ENCODE measurements at places on chromosomes 2 and 18.

DNA sequence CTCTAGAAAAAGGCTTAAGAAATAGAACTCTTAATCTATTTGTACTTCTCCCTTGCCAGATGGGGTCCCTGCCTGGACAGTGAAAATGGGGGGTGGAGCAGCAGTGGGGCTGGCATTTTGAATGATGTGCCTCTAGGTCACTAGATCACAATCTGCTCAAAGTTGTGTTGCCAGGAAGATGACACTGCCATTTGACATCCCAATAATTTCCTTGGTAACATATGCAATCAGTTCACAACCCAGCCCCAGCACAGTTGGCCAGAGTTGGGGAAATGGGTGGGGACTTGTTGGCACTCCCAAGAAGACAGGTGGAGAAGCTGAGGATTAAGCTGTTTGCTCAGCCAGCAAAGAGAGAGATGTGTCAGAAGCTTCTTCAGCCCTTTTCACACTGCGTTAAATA is 558.3 kb upstream of the KLHL29 start:
- no peak for DNase-seq

DNA sequence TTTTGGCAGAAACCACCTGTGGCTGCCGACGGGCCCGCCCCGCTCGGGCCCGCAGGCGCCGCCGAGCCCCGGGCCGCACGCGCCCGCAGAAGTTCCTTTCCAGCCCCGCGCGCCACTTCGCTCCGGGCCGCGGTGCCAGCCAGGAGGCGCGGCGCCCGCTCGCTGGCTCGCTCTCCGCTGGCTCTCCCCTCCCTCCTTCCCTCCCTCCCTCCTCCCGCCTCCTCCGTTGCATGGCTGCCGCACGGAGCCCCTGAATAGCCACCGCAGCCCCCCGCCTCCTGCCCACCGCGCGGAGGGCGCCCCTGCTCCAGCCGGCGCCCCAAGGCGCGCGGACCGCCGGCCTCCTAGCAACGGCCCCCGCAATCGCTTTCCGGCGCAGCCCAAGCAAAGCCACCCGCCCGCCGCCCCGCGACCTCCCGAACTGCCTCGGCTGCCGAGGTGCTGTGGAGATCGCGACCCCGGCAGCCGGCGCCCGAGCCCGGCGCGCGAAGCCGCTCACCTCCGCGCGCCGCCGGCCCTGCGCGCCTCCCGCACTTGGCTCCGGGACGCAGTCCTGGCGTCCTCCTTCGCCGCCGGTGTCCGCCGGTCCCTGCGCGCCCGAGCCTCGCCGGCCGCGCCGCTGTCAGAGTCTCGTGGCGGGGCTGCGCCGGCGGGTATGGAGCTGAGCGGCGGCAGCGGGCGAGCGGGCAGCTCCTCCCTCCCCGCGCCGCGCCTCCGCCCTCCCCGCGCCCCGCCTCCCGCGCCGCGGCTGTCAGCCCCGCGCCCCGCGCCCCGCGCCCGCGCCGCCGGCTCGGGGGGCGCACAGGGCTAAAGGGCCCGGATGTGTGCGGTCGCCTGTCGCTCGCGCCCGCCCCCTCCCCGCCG is at the start of gene ZBTB7C:
ZBTB7C (minus strand) TSS at position 657 of the 864 bp plus-strand sequence.
- no peak for DNase-seq

DNA sequence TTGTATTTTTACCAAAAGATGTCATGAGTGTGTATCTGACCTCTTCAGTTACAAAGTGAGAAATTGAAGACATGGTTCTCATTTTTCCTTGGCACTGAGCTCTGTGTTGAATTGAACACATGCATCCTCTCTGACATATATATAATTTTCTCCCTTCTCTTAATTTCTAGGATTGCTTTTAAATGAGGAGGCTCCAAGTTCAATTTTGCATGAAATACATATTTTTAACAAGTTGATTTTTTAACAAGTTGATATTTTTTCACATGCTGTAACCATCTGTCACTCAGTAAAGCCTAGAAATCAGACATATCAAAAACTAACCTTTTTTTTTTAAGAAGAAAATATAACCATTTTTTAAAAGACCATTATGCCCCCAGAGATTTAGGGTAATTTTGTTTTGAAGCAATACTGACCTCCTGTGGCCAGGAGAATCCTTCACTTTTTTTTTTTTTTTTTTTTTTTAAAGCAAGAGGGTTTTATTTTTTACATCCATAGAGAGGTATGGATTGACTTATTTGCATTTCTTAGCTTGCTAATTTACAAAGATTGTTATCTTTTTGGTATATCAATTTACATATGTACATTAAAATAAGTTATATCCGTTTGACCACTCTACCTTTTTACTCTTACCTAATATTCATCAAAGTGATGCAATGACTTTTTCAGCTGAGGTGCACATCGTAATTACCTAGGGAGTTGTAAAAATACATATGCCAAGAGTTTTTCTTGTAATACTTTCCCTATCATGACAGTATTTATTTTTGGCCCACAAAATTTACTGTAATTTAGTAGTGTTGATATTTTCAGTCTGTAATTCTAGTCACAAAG is 161.8 kb downstream of the SOCS6 start:
- no peak for DNase-seq

- no peak for DNase-seq
Observed at GRCh38 chr2:102581911-102582310, 37.4 kb upstream of the SLC9A2 start.

DNA sequence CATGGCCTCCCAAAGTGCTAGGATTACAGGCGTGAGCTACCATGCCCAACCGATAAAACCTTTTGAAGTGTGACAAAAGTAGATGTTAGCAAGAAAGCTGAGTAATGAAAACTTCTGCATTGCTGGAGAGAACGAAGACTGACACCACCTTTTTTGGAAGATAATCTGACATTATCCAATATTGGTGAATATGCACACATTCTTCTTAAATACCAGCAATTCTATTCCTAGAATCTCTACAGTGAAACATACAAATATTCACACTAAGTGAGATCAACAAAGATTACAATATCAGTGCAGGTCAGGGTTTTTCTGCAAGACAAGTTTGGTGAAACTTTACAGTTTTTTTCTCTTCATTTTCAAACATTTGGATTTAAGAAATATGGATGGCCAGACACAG is 7.8 kb downstream of the PIAS2 start:
- no peak for DNase-seq

DNA sequence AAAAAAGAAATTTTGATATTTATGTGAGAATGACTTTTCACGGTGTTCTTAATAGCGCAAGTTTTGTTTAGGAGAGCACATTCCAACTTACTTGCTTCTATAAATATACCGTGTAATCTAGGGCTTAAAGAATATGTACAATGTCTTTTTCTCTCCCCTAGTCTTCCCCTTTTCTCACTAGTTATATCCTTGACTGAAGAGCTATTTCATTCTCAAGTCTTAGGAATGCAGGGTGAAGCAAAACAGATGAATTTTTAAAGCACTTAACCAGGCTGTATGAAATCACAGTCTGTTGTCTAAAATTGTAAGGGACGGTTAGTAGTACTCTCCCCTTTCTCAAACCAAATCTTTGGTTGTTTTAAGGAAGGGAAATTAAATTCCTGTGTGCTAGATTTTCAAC is 29.6 kb upstream of the SLC30A6 start:
- no peak for DNase-seq

DNA sequence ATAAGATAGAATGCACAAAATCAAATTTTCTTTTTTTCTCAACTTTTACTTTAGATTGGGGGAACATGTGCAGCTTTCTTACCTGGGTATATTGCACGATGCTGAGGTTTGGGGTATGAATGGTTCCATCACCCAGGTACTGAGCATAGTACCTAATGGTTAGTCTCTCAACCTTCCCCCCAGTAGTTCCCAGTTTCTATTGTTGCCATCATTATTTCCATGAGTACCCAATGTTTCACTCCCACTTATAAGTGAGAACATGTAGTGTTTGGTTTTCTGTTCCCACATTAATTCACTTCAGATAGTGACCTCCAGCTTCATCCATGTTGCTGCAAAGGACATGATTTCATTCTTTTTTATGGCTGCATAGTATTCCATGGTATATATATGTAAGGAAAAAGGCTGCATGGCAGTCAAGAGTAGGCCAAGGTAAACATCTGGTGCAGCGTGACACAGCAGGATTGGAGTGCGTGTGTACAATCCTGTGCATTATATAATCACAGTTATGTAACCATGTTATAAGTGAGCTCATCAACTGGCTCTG is 10.5 kb upstream of the C2orf42 start:
- DNase-seq = no peak
